Astrocyte (in vitro differentiated cells and primary cell): ENCODE measurements at places on chromosomes 3 and 15. TPM values are rescaled to one million over a fixed set of nuclear protein-coding genes. Genes with fewer than 3 reads are reported as not detected.

The FAH gene
- total RNA-seq: 21.9 and 24.9 TPM in 2 replicates

The WDR53 gene
- total RNA-seq: 11.0 and 13.3 TPM in 2 replicates

The HTR3E gene
- total RNA-seq: not detected in 2 replicates

The ZNF660 gene
- 5.5 and 6.7 TPM in 2 replicates for total RNA-seq

The CADPS gene
- 5.4 and 7.1 TPM in 2 replicates for total RNA-seq

The PLA2G4D gene
- not detected in 2 replicates for total RNA-seq

The GHSR gene
- not detected in 2 replicates for total RNA-seq

The LRRN1 gene
- 17.4 and 35.6 TPM in 2 replicates for total RNA-seq

The PAQR5 gene
- 0.87 and 1.2 TPM in 2 replicates for total RNA-seq

The UBAP1L gene
- 1.8 and 1.9 TPM in 2 replicates for total RNA-seq

The SMC4 gene
- total RNA-seq: 34.1 and 38.6 TPM in 2 replicates

The UPK1B gene
- 0.14 TPM in 2 replicates for total RNA-seq

The PPP1R14D gene
- not detected in 2 replicates for total RNA-seq

The CRABP1 gene
- total RNA-seq: 0.30 TPM in 1 of 2 replicates, not detected in the other

The C2CD4A gene
- total RNA-seq: not detected in 2 replicates

The SLC22A13 gene
- 0.72 and 1.8 TPM in 2 replicates for total RNA-seq

The RLBP1 gene
- total RNA-seq: not detected in 2 replicates

The CNTN4 gene
- not detected in 2 replicates for total RNA-seq
